ENCODE measurements at places on chromosomes 11 and 22.
A peak's percentile ranks its signal among the peaks of the same experiment; 100 is the strongest.

GRCh38 chr22:23473901-23474300 lies 106.2 kb downstream of the IGLL1 start:
- no peak for DNase-seq

GRCh38 chr22:46827781-46828180 lies 65.3 kb downstream of the TBC1D22A start:
- DNase-seq: no peak

- DNase-seq: no peak
Measured at GRCh38 chr11:121336279-121336937, 43.8 kb downstream of the SC5D start.

DNA sequence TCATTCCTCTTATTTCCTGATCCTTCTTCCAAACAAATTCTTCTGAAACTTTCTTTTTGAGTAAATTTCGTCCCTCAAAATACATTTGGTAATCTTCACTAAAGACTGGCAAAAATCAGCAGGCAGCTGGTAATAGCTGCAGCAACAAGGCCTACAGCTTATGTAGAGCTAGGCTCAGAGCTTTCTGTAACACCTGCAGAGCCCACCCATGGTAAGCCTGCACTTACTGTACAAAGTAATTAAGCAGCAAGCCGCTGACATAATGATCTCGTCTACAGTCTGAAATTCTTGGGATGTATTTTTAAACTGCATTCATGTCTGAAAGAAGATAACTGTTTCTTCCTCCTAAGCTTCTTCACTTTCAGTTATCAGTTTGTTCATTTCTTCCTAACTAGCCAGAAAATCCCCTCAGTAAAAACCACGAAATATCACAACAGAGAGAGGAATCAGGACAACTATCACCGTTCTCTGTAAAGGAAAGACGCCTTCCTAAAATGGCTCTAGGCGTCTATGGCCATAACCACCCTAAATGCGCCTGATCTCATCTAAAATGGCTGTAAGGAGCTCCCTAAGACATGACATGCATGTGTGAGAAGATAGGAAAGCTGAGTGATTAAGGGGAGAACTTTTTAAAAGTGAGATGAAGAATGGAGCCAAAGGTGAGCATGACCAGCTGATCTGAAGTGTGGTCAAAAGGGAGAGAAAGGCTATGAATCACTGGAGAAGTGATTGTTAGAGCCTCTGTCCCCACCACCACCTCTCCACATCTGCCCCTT lies 56.2 kb downstream of the DENND5A start:
- no peak for DNase-seq

DNA sequence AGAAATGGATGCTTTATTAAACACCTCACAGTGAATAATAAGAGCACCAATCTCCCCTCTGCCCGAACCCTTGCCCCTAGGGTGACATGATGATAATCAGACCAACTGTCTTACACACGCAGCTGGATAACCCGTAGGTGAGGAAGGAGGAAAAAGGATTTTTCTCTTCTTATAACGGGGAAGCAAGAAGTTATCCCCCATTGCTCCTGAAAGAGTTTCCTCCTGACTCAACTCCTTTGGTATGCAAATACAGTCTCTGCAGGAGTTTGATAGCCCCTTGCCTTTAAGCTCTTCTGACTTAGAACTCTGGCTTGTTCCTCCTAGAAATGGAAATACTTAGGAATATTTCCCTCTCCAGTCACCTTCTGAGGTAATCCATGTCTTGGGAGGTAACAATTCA lies 455.8 kb downstream of the TMEM135 start:
- DNase-seq: no peak

DNA sequence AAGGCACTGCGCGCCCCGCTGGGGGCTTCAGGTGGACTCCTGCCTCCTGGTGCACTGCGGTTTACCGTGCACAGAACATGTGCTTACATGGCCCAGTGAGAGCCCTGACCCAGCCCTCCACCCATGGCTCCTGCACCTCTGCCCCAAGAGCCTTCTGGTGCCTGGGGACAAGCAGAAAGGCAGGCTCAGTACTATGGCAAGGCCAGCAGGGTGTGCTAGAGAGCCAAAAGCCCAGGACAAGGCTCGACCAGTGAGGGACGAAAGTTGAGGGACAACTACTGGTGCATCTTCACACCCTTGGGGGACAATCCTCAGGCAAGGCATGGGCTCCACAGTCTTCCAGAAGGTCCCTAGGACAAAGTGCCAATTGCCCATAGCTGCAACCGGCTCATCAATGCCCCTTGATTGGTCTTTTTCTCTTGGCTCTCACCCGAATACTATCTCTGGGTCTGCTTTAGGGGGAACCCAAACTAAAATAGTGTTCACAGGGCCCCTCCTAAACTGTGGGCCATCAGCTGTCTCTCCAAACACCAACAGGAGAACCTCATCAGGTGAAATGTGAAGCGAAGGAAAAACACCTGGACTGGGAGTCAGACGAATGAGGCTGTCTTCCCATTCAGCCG lies 13.5 kb downstream of the PGA5 start:
- peak; percentile 92 for DNase-seq

- no peak for DNase-seq
Measured at GRCh38 chr11:38553148-38553547, 1955.1 kb upstream of the RAG2 start.

GRCh38 chr22:33050614-33051182 lies 7.5 kb downstream of the SYN3 start:
- DNase-seq: no peak

DNA sequence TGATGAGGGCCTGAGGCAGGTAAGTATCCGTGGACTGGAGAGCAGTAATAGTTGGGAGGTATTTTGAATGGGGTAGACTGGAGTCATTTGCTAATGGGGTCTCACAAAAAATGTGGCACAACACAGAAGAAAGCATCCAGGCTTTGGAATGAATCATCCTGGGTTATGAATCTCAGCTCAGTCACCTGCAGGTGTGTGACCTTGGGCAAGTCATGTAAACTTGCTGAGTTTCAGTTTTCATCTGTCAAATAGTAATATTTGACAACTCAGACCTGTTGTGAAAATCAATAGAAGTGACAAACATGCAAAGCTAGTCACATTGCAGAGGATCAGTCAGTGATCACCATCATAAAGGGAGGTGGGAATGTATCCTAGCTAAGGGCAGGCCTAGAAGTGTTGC lies 232.0 kb upstream of the TENM4 start:
- DNase-seq: no peak

DNA sequence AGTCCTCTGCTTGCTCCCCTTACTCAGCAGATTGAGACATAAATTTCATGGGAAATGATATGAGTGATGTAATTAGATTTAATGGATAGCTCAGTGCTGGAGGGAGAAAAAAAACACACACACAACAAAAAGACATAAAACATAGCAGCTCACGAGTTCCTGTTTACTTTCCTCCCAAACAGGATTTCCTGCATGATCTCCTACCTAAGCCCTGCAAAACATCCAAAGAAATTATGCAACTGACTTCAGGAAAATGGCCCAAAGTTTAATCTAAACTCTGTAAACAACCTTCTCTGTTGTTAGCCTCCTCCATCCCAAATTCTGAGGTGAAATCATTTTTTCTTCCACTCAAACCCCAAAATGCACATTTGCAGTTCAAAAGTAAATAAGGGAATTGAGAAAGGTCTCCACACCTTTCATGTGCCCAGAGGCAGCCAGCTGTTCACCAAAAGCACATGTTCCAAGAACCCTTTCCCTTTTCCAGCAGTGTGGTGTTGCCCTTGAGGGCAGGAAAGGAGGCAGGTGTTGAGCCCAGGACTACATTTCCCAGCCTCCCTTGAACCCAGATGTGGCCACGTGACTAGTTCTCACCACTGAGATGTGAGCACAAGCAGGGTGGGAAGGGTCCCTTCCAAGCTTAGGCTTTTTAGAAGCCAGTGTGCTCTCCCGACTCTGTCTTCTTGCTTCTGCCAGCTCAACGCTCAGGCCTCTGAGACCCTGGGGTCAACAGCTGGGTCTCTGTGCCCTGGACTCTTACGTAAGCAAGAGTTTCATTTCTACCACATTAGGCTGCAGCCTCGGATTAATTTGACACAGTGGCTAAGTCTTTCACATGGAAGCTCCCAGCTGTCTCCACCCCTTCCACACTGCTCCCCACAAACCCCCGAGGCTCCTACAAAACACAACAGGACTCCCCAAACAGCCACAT lies 301.2 kb downstream of the CTTN start:
- no peak for DNase-seq

DNA sequence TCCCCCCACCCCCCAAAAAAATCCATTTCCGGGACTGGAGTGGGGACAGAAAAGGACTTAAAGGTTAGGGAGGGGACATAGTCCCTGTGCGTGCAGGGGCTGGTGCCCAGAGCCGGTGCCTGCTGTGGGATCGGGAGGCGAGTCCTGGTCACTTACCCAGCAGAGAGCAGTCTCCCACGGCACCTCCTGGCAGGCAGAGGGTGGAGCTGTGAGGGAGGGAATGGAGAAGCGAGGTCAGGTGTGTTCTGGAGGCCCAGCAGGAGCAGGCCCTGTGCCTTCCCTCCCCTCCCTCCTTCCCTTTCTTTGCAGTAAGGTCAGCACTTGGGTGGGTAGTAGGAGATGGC lies 28.4 kb downstream of the SHANK3 start:
- DNase-seq: no peak

GRCh38 chr11:48129697-48130395 lies 86.8 kb upstream of the OR4B1 start:
- no peak for DNase-seq

DNA sequence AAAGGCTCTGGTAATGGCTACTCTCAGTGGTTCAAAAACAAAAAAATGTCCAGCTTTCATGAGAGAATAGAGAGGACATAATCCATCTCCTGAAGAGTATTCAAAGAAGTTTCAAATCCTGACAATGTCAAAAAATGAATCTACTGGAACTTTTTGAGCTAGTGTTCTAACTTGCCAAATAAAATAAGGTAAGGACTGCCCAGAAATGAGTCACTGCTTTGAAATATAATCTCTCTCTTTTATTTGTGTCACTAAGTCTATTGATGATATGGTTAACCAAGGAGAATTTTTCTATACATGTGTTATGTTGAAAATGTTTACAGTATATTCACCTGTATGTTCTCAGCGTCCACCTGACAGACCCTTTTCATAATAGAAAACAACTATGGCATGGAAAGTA lies 3.4 kb downstream of the GUCY1A2 start:
- DNase-seq: no peak

DNA sequence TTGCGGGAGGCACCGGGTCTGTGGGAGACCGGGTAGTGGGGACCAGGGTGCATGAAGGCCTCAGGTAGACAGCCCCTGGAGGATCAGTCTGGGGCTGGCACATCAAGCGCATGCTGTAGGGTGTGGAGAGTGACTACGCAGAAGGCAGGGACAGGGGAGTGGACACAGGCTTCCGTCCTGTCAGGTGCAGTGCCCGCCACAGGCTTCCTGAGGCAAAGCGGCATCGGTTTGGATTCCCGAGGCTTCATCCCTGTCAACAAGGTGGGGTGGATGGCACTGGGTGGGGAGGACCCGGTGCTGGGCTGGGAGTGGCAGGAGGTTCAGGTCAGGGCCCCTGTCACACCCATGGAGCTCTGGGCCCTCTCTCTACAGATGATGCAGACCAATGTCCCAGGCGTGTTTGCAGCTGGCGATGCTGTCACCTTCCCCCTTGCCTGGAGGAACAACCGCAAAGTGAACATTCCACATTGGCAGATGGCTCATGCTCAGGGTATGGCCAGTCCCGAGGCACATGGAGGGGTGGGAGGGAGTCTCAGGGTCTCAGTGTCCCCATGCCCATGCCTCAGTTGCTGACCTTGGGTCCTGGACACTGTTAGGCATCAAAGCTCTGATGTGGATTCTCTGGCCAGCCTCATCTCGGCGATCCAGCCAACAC lies 4.5 kb upstream of the LZTR1 start:
- DNase-seq: no peak

GRCh38 chr22:23575601-23576000 lies 4.5 kb downstream of the IGLL1 start:
- DNase-seq: no peak

- peak; percentile 92 for DNase-seq
Measured at GRCh38 chr22:23849009-23850006, 8.4 kb upstream of the SLC2A11 start.

DNA sequence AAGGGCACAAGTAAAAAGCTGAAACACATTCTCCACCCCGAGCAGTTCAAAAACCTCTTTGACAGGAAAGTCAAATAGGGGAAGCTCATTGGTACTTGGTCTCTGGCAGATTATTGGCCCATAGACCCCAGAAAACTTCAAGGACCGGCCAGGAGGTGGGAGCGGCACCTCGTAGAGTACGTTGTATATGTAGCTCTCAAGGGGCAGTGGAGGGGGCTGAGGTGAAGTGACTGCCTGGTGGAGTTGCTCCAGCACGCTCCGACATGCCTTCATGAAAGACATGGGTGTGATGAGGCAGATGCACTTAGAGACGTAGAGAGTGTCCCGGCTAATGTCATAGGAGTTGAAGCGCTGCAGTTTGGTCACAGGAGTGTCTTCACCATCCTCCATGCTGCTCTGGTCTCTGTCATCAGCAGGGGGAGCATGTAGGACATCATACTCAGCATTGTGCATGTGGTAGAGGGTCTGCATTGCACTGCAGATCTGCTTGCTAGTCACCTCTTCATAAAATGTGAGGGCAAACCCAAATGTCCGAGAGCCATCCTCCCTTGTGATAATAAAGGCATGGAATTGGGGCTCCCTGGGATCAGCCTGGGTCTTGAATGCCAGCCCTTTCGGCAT lies 61.3 kb downstream of the DENND5A start:
- no peak for DNase-seq

GRCh38 chr11:91209751-91210150 lies 986.9 kb upstream of the CHORDC1 start:
- no peak for DNase-seq

DNA sequence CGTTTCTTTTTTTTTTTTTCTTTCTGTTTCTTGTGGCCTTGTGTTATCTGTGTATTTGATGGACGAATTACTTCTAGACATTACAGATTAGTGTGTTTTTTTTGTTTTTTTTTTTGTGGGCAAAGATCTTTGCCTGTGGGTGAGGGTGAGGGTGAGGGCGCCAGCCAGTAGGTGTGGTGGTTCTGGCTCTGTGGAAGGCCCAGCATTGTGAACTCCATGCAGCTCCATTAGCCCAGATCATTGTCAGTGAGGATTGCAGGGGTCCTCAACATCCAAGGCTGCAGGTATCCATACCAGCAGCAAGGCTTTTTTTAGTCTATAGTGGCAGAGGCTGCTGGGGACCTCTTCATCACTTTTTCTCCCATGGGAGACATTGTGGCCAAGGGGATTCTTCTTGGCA lies 13.7 kb downstream of the BIRC2 start:
- DNase-seq: no peak

DNA sequence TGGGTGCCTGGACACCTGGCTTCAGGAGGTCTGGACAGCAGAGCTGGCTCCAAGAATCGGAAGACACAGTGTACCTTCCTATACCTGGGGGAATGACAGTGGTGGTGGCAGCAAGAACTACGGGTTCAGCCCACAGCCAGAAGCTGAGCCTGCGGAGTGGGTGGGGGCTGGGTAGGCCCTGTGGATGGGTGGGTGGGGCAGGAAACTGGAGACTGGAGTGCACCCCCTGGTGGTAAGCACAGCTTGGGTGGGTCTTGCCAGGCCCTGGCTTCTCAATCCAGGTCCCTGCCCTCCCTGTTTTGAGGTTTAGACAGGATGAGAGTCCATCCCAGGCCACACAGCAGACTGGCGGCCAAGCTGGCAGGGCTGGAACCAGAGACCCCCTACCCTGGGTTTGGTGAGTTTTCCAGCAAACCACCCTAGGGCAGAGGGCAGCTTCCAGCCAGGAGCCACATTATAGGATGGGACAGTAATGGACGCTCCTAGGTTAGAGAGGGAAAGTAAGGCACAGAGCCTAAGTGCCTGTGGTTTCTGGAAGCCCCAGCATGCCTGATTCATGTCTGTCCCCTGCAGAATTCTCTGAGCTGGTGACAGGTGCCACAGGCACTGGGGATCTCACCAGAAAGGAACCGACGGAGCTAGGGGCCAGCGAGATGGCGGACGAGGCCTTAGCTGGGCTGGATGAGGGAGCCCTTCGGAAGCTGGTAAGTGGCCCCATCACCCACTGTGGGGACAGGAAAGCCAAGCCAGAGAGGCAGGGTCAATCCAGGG lies 1.7 kb downstream of the SMTN start:
- no peak for DNase-seq

Data from GM13976 (cell line).